ENCODE measurements at places on chromosomes 13 and 19.

GRCh38 chr19:55097864-55098715 is 19.3 kb downstream of the PPP1R12C start:
- no peak for DNase-seq

DNA sequence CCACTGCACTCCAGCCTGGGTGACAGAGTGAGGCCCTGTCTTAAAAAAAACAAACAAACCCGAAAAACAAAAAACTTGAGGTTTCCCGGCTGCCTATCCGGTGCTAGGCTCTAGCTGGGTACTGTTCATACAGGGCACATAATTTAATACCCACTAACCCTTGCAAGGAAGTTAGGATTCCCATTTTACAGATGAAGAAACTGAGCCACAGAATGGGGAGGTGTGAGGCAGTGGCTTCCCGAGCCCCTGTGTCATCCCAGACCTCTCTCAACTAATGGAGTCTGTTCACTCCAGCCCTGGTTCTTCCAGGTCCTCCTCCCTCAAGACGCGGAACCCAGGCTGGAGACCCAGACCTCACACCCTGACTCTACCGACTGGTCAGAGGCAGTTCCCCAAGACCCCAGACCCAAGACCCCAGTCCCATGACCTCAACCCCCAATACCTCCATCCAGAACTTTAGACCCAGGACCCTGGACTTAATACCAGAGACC is 576 bp downstream of the APBA3 start:
- DNase-seq, result no peak

- DNase-seq, result no peak
Measured at GRCh38 chr19:42568006-42568405, 26.7 kb downstream of the CEACAM8 start.

- DNase-seq, result no peak
Measured at GRCh38 chr13:49343255-49343654, 95.5 kb downstream of the CDADC1 start.

- DNase-seq, result no peak
Measured at GRCh38 chr19:2089727-2090053, 6.4 kb downstream of the MOB3A start.

DNA sequence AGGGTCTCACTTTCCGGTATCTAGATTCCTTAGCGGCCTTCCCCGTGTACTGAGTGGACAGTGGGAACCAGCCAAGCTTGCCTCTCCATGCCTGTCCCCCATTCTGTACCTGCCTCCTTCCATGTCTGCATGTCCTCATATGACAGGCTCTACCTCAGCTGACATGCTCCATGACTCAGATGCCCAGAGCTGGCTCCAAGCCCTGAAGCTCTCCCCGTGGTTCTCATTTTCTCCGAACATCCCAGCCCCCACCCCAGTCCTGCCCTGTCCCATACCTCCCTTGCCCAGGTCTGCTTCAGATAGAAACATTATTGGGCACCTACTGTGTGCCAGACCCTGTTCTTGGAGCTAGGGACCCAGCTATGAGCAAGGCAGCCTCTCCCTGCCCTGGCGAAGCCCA is 17.1 kb upstream of the SHFL start:
- no peak for DNase-seq

DNA sequence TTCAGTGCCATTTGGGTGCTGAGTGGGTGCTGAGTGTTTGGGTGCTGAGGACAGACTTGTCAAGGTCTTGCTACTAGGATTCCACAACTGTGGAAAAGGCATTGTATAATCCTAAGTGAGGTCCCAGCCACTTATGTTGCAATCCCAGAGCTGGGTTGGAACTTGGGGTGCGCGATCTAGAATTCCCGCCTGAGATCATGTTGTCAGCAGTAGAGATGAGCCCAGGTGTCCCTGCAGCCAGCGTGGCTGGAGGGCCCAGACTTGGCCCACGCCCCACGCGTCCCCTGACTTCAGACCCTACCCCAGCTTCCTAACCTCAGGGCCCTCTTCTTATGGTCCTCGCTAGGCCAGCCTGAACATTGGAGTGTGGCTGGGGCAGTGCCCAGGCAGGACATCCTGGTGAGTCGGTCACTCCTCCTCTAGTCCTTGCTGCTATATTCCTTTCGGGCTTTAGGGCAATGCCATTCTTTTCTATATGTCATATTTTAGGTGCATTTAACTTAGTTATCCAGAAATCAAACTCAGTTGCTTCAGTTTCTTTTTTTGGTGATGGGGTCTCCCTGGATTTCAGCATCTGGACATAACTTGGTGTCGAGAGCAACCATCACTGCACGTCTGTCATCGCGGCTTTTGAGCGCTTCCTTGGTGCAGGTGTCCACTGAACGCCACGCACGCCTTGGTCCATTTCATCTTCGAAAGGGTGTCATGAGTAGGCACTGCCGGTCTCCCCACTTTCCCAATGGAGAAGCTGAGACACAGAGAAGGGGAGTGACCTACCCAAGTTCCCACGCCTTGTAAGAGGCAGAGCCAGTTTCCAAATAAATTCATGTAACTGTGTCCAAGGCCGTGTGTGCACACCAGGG is 46.4 kb upstream of the F7 start:
- DNase-seq, result no peak

DNA sequence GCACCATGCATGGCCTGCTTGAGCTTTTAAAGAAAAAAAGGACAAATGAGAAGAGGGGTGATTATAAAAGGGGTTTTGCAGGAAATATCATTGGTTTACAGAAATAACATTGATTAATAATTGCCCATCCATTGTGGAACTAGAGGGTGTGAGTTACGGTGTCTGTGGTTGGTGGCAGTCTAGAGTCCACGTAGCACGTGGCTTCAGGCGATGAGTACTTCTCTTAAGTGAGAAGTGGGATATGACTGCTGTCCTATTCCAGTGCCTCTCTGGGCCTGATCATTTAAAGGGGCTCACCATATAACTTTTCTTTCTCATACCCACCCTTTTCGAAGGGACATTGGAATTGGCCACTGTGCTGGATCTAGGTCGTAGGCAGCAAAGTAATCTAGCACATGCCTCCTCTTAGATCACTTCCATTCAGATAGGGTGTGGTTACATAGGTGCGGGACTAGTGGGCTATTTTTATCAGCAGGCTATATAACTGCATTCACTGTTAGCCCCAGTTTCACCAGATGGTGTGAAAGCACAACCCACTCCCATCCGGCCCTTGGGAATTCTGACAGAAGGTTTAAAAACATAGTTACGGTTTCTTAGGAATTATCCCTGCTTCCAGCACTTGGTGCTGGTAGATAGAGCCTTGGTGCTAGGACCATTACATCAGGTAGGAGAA is 19.9 kb downstream of the PPP5C start:
- no peak for DNase-seq

DNA sequence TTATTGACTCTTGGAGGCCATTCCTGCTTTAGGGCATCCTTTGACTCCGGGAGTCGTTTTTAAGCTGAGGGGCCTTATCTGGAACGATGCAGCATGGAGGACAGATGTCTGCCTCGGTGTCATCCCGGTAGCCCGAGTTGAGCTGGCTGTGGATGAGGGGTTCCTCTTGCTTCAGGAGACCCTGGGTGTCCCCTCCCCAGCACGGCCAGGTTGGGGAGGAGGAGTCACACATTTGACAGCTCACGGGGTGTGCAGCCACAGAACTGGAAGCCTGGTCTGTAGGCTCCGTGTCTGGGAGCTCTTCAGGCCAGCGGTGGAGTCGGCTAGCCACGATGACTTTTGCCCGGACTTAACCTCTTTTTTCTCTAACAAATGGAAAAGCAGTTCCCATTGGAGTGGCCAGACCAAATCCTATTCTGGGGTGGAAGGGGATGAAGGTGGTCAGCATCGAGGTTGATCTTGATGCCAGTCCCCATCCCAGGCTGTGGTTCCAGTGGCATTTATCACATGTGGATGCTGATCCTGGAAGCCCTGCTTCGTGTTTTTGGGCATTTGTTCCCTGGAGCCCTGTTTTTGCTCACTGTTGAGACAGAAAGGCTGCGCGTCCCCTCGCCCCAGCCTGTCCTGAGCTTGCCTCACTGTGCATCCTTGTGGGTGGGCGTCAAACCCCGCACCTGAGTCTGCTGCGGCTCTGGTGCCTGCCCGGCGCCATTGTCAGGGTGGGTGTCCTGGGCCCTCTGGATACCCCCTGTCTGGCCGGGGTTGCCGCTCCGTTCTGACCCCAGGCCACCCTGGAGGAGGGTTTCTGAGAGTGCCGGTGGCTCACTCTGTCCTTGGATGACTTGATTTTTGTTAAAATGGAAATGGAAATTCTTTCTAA is 12.0 kb downstream of the TFDP1 start:
- no peak for DNase-seq

DNA sequence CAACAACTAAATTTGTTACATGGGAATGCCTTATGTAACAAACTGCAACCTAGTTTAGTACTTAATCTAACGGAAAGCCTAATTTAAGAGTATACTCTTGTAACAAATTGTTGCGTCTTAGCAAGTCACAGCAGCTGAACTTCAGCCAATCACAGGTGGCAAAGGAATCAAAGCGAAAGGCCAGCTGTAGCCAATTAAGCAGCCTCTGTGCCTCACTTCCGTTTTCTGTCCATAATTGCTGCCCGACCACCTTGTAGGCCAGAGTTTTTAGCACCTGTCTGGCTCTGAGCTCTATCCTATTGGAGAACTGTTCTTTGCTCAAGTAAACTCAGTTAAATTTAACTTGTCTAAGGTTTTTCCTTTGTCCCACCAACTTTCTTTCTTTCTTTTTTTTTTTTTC is 18.1 kb upstream of the HSPH1 start:
- DNase-seq, result no peak

DNA sequence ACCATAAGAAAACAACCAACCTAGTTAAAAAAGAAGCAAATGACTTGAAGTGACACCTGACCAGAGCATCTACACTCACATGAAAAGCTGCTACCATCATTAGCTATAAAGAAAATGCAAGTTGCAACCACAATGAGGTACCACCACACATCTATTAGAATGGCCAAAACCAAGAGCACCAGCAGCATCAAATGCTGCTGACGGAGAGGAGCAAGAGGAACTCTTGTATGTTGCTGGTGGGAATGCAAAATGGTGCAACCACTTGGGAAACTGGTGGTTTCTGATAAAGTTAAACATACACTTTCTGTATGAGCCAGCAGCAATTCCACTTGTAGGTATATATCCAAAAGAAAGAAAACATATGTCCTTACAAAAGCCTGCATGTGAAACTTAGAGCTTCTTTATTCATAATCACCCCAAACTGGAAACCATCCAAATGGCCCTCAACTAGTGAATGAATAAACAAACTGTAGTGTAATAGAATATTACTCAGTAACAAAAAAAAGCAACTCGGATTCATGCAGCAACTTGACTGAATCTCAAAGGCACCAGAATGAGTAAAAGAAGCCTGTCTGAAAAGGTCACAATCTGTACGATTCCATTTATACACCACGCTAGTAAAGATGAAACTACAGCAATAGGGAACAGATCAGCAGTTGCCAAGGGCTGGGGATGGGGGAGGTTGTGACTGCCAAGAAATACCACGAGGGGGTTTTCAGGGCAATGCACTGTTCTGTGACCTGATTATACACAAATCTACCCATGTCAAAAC is 60.9 kb upstream of the RANBP3 start:
- DNase-seq, result no peak

DNA sequence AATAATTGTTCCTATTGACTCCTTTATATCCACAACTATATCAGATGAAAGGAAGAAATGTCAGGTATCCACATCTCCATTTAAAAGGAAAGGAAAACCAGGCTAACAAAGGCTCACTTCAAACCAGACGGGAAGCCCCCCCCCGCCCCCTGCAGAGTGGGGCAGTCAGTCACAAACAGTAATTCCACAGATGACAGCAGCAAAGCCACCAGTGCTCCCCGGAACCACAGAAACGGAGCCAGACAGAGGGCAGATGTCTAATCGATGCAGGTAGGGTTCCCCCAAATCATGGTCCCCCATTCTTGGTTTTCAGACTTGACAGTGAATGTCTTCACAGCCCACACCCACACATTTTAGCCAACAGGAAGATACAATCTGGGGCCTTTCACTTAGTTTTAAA is 100.8 kb downstream of the STK24 start:
- DNase-seq, result no peak

GRCh38 chr19:661427-662196 is 1.4 kb downstream of the RNF126 start:
- no peak for DNase-seq

GRCh38 chr13:21698817-21699679 is 28.2 kb downstream of the FGF9 start:
- no peak for DNase-seq

- DNase-seq, result no peak
Measured at GRCh38 chr13:111468037-111468959, 147.9 kb downstream of the TEX29 start.

DNA sequence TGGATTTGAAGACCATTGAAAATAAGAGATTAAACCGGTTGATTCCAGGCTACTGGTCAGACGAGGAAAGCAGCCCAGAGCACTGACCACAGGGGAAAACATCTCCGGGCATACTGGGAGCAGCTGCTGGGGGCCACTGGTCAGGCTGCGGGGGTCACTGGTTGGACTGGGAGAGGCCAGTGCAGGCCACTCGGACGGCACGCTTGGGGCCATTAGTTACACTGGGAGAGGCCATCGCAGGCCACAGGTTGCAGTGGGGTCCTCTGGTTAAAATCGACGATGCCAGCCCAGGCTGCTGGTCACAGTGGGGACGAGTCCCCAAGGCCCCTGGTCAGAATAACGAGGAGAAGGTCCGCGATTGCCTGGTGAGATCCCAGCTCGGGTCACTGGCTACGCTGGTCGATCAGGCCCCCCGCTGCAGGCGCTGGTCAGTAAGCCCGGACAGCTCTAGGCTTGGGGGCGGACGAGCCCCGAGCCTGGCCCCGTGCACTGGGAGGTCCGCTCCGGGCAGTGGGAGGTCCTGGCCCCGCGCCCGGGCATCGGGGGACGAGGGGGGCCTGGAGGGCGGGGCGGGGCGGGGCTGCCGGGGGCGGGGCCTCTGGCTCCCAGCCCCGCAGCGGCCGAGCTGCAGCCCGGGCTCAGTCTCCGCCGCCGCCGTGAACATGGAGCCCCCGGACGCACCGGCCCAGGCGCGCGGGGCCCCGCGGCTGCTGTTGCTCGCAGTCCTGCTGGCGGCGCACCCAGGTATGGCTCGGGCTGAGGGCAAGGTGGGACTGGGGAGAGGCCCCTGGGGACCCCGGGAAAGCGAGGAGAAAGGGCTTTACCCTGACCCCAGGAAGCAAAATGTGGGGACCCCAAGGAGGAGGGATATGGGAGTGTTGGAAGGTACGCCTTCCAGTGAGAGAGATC is at the start of gene BCAM:
Gene BCAM, plus strand, starts transcription at position 641 of the 909 bp plus-strand sequence. Its CDS starts 22 bp downstream, at position 663.
- no peak for DNase-seq

DNA sequence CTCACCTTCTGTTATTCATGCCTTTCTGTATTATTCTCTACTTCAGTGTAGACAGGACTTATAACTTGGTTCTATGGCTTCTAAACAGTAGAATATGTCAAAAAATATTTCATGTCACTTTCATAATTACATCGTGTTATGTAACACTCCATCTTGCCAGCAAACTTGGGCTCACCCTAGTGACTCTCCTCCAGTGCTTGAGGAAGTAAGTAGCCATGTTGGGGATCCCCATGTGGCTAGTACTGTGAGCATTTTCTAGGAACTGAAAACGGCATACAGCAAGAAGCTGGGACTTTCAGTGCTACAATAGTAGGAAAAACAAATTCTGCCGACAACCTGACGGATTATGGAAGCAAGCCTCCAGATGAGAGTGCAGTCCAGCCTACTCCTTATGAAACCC is 495.6 kb downstream of the SLITRK6 start:
- no peak for DNase-seq

GRCh38 chr13:113421673-113422270 is 31.5 kb downstream of the ADPRHL1 start:
- no peak for DNase-seq

- no peak for DNase-seq
Measured at GRCh38 chr19:9531933-9532332, 6.5 kb downstream of the ZNF426 start.

- DNase-seq, result no peak
Measured at GRCh38 chr13:49844181-49844580, 51.7 kb upstream of the KPNA3 start.

Data from NCI-H2081 treated with DMSO at 0.1 percent for 48 hours (cell line).